Activated CD4-positive, alpha-beta T cell treated with anti-CD3 and anti-CD28 coated beads for 24 hours (primary cell): ENCODE measurements at places on chromosomes 12 and 14.

DNA sequence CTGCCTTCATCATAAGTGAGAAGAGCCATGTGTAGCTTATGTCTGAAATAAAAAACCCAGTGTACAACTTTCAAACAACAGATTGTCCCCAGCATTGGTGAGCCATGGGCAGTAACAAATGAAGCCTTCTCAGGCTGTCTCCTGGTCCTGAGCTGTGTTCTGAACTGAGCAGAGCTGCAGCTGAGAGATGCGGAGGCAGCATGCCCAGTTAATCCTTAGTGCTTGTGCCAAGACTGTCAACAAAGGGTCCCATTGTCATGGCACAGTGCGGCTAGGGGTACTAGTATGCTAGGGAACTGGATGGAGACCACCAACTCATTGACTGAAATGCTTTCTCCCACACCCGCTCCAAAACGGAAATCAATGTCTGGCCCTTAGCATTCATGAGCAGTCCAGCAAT is 154.3 kb downstream of the RMST start:
- DNase-seq: no peak

- DNase-seq: no peak
These were observed 5.1 kb downstream of the INF2 start for GRCh38 chr14:104694475-104694950.

DNA sequence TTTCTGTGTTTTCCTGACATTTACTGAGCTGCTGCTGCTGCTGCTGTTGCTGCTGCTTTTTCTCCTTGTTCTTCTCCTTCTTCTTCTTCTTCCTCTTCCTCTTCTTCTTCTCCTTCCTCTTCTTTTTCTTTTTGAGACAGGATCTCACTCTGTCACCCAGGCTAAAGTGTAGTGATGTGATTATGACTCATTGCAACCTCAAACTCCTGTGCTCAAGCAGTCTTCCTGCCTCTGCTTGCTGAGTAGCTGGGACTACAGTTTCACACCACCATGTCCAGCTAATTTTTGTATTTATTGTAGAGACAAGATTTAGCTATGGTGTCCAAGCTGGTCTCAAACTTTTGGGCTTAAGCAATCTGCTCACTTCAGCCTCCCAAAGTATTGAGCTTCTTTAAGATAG is 95.8 kb downstream of the TMTC3 start:
- no peak for DNase-seq

GRCh38 chr12:40325349-40325960 is 100.7 kb downstream of the LRRK2 start:
- DNase-seq: no peak

- DNase-seq: no peak
These were observed 124.1 kb downstream of the STXBP6 start for GRCh38 chr14:24925771-24926374.

- DNase-seq: no peak
These were observed 15.9 kb downstream of the PRKAB1 start for GRCh38 chr12:119683816-119684215.

DNA sequence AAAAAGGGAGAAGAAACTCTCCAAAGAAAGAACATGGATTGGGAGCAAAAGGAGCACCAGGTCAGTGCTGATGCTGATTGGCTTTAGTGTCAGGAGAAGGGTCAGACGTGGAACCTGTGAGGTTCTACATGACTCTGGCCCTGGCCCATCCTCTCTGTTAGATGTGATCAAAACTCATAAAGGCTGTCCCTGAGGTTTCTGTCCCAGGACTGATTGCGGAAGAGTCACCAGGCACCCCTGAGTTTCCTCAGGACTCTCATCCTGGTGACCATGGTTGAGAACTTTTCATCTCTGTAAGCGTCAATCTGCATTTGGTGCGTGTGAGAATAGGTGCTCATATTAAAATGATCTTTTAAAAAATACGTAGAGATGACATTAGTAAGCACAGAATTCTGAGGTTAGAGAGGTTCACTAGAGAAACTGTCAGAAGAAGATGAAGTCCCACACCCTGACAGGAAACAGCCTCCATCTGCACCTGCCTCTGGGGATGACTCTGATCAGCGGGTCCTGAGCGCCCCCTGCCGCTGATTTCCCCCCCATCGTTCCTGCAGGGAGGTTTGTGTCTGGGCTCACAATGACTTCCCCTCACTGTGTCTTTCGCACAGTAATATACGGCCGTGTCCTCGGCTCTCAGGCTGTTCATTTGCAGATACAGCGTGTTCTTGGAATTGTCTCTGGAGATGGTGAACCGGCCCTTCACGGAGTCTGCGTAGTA is 741.8 kb downstream of the TMEM121 start:
- DNase-seq: peak; percentile 90

DNA sequence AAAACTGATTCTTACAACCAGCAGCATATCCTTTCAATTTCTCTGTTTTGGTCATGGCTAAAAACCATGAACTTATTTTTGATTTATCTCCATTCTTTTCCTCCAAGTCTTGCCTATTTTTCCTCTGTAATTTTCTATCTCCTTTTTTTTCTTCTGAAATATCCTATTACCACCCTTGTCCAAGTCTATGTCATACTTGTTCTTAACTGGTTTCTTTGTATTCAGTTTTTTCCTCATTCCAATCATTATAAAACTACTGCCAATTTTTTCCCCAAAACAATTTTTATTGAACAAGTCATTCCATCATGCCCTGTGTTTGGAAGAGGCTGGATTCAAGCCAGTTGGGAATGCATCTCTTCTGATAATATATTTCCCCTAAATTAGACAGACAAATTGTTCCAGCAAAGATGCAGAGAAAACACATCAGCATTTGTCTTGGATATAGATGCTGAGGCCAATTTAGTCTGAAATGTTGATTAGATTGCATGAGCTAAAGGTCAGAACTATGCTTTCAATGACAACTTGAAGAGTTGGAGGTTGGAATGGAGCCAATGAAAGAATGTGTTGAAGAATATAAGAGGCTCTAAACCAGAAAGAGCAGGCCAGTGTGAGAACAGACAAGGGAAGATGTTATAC is 30.7 kb downstream of the OTOGL start:
- no peak for DNase-seq

DNA sequence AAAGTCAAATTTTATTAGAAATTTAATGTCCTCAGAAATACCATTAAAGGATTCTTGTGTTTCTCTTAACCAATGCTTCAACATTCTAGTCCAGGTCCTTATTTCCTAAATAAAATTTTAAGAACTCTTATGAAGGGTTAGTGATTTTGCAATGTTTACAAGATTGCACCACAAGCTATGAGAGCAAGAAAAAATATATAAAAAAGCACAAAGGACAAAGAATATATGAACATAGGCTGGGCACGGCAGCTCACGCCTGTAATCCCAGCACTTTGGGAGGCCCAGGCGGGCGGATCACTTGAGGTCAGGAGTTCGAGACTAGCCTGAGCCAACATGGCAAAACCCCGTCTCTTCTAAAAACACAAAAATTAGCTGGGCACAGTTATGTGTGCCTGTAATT is 7.7 kb downstream of the RACGAP1 start:
- DNase-seq: no peak

DNA sequence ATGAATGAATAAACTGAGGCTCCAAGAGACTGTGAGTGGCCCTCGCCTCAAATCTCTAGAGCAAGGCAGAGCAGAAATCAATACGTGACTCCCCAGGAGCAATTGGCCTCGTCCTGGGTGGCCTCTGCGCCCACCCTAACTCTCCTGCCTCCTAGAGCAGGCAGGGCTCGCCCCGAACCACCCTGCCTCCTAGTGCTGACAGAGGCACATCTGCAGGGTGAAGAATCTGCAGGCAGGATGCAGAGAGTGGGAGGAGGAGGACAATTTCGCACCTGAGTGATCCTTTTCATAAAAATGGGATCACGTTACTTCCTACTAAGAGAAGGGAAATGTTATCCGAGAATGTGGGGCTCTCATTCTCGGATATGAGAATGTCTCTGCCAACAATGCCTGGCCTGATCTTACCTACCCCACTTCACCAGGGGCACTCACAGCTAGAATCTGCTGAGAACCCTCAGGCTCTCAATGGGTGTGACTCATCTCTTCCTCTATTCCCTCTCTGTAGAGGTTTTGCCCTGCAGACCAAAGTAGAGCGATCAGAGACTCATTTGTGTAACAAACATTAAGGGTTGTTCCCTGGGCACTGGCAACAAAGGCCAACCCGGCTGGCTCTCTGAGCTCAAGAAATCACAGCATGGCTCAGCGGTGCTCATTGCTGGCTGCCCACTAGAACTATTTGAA is 61.7 kb upstream of the BCL2L14 start:
- DNase-seq: peak; percentile 43

DNA sequence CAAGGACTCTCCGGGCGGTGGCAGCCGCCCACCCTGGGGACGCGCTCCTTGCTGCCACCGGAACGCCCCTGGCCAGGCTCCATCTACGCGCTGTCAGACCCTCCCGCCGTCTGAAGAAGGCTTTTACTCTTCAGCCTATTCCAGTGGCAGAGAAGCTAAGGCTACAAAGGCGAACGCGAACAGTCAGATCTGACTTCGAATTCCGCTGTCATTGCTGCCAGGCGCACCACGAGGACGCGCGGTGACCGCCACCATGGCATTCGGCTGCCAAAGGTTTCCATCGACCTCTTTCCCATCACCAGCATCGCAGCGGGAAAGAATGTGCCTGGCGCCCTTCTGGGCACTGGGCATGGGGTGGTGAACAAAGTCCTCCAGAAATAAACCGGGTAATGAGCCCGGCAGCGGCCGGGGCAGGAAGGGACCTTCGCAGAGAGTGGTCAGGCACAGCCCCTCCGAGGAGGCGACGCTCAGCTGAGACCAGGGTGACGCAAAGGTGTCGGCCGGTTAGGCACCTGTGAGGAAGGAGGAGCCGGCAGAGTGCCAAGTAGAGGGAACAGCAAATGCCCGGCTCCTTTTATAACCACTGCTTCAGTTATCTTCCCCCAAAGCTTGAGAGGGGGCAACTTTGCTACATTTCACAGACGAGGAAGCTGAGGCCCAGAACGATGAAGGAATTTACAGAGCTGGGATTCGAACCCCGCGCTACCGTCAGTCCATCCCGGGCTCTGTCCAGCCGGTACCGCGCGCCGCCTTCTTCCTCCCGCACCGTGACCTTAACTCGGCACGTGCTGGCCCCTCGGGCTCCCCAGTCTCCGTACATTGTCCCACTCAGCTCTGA is 1.9 kb upstream of the RFX4 start:
- no peak for DNase-seq

- no peak for DNase-seq
These were observed 16.0 kb downstream of the XRCC3 start for GRCh38 chr14:103699261-103699661.

GRCh38 chr12:47772094-47772660 is 861 bp upstream of the SLC48A1 start:
- no peak for DNase-seq

DNA sequence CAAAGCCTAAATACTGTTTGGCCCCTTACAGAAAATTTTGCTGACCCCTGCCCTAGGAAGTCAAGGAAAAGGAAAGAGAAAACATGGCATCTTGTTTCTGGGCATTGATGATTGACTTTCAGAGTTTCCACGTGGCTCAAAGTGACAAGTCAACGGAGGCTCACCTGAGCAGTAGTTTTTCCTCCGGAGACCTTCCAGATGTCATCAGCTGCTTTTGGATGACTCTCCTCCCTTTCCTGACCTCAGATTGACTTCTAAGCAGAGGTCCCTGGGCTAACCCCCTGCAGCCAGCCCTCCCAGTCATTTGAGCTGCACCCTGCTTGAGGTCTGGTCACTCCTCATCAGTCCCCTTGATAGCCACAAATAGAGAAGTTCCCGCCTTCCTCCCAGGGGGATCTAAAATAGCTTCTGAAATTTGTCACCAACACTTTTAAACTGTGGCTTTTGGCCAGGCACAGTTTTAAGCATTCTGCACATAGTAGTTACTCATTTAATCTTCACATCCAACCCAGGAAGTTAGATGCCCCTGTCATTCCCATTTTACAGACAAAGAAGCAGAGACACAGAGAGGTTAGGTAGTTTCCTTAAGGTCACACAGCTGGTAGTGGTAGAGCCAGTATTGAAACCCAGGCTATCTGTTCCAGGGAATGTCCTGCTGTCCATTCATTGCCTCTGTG is 143.4 kb downstream of the CHST11 start:
- no peak for DNase-seq

DNA sequence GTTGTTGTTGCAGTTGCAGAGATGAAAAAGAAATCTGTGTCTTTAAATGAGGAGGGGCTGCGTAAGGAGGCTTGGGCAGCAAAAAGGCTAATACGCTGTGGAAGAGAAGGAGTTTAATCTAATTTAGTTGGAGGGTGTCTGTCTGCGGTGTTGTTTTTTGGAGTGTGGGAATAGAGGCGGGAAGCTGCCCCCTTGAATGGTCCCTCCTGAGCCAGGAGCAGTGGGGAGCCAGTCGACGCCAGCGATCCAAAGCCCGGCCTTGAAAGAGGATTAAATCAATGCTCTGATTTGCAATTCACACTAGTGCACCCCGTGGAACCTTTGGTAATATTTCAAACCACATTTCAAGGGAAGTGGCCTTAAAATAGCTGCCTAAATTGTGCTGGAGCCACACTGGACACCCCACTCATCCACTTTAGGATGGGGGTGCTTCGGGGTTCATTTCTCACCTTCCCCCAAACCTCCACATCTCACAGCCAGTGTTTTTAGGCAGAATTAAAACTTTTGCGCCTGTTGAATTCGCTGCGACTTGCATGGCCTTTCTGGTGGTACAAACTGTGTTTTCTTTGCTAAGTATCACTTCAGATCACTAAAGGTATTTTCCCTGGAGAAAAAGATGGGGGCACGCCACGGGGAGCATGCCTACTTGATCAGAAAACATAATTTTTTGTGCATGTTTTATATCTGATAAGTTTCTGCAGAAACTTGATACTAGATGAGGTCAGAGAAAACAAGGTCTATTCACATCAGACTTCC is 4.1 kb upstream of the FZD10 start:
- DNase-seq: no peak

DNA sequence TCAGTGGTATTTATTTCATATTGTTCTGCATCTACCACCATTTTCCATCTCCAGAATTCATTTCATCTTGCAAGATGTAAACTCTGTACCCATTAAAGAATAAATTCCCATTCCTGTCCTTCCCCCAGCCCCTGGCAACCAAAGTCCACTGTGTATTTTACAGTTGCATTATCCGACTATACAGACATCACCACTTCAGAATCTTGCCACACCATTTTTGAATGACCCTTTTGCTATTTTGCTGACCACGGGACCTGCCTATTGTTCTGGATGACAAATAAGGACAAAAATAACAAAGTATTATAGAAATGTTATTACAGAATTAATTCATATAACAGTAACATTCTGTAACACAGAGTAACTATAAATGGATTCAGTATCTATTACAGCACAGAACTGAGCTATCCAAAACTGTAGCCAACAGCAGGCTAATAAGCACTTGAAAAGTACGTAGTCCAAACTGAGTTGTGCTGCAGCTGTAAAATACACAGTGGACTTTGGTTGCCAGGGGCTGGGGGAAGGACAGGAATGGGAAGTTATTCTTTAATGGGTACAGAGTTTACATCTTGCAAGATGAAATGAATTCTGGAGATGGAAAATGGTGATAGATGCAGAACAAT is 61.3 kb downstream of the CDK17 start:
- DNase-seq: no peak

GRCh38 chr12:65022421-65022820 is 98.7 kb downstream of the WIF1 start:
- DNase-seq: no peak
